Posterior vena cava (tissue), 2 donors: ENCODE measurements at places on chromosomes 13 and 19.

DNA sequence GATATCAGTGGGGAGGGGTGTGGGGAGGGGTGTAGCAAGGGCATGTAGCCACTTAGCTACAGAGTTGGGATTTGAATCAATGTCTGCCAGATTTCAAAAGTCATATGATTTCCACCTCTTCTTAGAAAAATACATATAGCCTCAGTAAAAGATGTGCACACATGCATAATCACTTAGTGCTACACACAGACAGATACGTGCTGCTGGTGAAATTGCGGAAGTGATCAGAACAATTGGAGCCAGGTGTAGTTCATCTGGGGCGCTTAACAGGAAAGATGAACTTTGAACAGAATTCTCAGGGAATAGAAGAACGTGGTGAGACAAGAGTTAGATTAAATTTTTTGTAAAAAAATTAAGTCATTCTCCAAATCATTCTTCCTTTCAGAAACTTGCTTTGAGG is 333.1 kb downstream of the KCNRG start:
- no peak for DNase-seq

- peak; percentile 49 for DNase-seq
These were observed 21.6 kb downstream of the ATP4B start for GRCh38 chr13:113636266-113636963.

DNA sequence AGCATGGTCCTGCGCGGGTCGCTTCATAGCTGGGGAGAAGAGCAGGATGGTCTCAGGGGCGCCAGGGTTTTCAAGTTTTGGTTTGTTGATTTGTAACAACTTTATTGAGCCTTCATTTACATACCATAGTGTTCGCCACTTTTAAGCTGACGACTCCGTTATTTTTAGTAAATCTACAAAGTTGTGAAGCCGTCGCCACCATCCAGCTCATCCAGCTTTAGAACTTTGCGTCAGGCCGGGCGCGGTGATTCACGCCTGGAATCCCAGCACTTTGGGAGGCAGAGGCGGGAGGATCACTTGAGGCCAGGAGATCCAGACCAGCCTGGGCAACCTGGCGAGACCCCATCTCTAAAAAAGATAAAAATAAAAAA is 404 bp downstream of the C19orf44 start:
- peak; percentile 89 for DNase-seq

DNA sequence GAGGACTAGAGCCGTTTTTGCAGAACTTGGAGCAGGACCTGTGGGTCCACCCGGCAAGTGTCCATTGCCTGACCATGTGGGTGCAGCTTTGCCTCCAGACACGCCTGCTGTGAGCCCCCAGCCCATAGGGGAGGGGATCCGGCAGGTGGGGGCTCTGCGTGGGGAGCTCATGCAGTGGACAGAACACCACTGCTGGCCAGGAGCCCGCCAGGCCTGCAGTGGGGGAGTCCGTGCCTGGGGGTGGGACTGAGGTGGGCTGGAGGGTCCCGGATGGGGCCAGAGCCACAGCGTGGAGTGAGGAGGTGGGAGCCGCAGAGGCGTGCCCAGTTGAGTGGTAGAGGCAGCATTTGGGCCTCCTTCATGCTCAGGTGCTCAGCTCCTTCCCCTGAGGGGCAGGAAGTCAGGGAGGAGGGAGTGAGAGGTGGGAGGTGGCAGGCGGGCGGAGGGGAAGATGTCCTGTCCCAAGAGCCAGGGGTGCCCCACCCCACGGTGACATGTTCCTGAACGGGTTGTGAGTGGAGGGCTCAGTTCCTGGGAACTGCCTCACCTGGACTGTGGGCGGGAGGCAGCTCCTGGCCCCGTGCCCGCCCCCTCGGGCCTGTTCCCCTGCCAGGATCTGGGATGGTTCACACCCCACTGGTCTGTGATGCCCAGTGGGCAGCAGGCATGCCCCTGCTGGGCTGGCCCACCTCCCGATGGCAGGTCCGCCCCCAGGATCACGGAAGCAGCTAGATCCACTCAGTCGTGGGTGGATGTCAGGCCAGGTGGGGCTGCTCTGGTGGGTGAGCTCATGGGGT is 8.8 kb downstream of the ADAT3 start:
- DNase-seq = no peak

- DNase-seq = no peak
These were observed 2476.7 kb downstream of the PCDH9 start for GRCh38 chr13:64753233-64754000.

GRCh38 chr13:73943137-73943964 is 190.9 kb downstream of the KLF12 start:
- DNase-seq = no peak
